ENCODE measurements at places on chromosomes 3 and 15.

- DNase-seq: no peak
These were observed 148.5 kb upstream of the NAALADL2 start for GRCh38 chr3:174710612-174711011.

GRCh38 chr3:136404056-136404455, 153.9 kb downstream of the PCCB start:
- no peak for DNase-seq

DNA sequence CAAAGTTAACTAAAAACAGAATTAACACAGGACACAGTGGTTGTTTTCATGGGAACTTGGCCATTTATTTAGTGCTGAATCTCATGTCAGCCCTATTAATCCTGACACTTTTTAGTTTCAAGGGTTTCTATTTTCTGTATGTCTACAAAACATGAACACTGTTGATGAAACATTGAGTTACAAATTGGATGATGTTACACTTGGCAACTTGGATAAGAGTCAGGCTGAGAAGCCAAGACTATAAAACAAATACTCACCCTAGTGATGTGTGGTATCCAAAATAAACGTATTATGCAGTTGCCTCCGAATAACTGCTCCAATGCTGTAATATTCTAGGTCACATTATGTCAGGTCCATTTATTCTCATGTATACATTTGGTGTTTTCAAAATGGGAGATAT, 349.6 kb downstream of the ZIC1 start:
- no peak for DNase-seq

DNA sequence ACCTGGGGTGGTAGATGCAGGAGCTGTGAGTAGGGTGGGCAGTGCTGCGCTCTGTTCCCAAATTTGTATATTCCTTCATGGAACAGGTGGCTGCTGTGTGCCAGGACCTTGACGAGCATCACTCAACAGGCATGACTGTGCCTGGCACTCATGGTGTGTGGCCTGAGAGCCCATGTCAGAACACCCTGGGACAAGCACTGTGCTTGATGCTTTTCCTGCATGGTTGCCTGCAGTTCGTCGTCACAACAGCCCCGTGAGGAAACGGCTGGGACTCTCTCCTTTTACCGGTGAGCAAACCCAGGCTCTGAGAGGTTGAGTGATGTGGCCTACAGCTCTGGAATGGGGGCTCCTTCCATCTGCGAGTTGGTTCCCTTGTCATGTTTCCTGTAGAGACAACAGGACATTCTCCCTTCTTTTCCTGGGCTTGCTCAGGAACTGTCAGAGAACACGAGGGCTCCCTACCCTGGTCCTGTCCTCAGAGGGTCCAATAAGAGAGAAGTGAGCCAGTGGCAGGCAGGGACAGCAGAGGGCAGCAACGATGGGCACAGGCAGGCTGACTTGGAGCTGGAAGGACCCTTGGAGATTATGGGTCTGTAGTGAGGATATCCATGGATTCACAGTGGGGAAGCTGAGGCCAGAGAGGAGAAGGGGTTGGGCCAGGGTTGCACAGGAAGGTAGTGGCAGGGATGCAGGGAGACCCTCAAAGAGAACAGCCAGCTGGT, 37.4 kb downstream of the PRKCD start:
- DNase-seq: no peak

DNA sequence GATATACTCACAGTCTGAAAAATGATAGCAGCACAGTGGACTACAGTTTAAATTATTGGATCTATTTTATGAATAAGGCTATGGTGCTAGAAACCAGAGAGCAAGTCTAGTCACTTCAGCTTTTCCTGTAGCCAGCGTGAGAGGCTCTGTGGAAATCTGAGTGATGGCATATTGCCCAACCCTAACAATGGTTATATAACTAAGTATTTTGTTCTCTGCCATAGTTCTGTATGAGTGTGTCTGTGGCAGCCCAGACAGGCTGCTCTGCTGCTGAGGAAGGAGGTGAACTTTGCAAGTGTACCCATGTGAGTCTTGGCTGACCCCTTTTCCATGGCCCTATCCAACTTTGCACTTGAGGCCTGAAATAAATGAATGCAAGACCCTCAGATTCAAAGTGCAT, 105.7 kb downstream of the LRTM1 start:
- DNase-seq: no peak

DNA sequence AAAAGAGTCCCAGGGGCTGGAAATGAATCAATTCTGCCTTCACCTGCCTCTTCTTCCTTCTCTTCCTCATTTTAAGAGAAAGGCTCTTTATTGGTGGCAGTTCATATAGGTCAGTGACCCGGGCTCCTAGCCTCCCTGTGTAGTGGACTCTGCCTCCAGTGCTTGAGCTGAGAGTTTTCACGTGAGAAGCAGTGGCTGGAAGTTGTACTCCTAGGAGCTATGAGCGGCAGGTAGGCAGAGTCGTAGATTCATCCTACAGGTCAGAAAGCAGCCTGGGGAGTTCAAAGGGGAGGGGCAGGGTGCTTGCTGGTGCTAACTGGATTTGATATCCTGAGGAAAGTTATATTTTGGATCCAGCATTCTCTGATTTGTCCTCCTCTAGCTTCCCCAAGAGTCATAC, 101.1 kb downstream of the RPLP1 start:
- DNase-seq: no peak

- no peak for DNase-seq
These were observed 41.5 kb downstream of the LYZL4 start for GRCh38 chr3:42368861-42369260.

DNA sequence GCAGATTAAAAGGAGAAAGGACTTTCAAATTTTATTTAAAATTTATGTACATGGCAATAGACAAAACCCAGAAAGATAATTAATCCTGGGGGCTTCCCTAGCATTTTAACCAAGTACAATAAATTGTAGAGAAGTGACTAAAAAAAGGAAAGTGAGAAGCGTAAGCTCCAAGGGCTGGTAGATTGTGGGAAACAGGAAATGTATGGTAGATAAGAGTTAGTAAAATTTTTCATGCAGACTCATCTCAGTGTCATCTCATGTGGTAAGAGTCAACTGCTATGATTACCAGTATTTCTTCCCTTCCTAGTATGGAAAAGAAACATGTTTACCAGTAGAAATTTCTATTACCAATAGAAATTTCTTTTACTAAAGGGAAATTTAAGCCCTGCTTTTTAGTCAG, 464.3 kb upstream of the AGTR1 start:
- DNase-seq: no peak

GRCh38 chr15:58544756-58545155, 113.0 kb downstream of the LIPC start:
- DNase-seq: no peak

- DNase-seq: no peak
These were observed 3.6 kb downstream of the BCL6 start for GRCh38 chr3:187741403-187742350.

GRCh38 chr3:10232137-10232536, 16.1 kb upstream of the TATDN2 start:
- DNase-seq: no peak

- DNase-seq: no peak
These were observed 964.6 kb downstream of the SI start for GRCh38 chr3:164113371-164114332.

- no peak for DNase-seq
These were observed 199.1 kb downstream of the TJP1 start for GRCh38 chr15:29623116-29623639.

GRCh38 chr3:130963878-130964277, 62.7 kb downstream of the ASTE1 start:
- DNase-seq: no peak

DNA sequence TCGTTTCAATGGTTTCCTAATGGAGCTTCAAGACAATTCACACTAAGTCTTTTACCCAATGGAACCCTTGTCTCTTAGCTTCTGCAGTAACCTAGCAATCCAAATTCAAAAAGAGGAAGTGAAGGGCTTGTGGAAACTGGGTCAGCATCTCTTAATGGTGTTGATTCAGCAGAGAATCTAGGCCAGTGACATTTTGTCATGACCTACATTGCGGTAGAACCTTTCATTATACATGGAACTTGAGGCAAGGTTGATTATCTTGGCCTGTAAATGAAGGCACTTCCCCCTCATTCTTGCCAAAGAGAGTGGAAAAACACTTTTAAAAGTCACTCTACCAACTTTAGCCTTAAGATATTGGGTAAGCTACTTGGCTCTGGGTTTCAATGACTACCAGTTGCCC, 42.8 kb downstream of the C2CD4B start:
- DNase-seq: no peak

DNA sequence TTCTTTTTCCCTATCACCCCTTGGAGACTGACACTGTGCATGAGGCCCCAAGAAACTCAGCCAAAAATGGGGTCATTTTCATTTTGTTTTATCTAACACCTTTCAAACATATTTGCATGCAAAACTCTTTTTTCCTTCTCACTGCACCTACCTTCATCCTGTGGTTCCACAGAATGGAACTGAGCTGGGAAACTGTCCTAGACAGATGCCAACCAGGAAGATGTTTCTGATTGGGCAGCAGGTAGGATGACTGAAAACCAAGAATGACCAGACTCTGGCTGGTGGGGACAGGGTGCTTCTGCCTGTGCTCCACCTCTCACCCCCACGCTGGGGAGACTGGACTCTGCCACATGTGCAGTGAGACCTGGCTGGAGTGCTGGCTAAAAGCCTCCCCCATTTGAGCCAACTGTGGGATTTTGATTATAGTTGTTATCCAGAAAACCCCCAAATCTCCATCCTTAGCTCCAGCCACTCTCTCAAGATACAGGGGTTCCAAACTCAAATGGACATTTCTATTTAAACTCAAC, 5.2 kb downstream of the PPIB start:
- no peak for DNase-seq

GRCh38 chr15:93049914-93050578, 39.0 kb downstream of the RGMA start:
- DNase-seq: no peak

- DNase-seq: no peak
These were observed 138.4 kb downstream of the SST start for GRCh38 chr3:187531831-187532230.

GRCh38 chr3:29065211-29065785, 215.6 kb upstream of the RBMS3 start:
- DNase-seq: no peak

DNA sequence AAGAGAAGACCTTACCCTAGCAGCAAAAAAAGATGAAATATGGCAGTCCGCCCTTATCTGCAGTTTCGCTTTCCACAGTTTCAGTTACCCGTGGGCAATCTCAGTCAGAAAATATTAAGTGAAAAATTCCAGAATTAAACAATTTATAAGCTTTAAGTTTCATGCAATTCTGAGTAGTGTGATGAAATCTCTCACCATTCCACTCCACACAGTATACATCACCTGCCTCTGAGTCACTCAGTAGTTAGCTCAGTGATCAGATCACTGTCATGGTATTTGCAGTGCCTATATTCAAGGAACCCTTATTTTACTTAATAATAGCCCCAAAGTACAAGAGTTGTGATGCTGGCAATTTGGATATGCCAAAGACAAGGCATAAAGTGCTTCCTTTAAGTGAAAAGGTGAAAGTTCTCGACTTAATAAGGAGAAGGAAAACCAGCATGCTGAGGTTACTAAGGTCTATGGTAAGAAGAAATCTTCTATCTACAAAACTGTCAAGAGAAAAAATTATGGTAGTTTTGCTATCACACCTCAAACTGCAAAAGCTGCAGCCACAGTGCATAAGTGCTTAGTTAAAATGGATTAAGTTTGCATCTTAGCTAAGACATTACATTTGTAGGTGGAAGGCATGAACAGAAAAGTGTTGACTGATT, 48.1 kb downstream of the HSPBAP1 start:
- DNase-seq: no peak

- no peak for DNase-seq
These were observed 190.1 kb downstream of the FAM43A start for GRCh38 chr3:194875581-194876402.

- no peak for DNase-seq
These were observed 459.4 kb downstream of the GBE1 start for GRCh38 chr3:81302045-81302444.

DNA sequence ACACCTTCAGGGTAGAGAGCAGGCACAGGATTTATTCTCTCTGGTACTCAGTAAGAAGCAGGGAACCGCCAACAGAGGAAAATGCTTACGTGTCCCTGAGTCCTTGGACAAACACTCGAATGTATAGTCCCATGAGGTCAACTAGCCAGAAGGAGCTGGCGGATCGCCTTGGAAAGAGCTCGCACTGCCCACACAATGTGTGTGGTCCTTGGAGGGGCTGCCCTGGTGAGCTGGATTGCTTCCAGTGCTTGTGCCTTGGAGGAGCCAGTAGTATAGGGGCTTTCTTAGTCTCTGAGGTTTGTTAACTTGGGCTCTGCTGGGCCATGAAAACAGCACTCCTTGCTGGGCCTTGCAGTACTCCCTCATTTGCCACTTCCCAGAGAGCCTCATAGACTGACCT, 40.7 kb upstream of the VILL start:
- no peak for DNase-seq

GRCh38 chr3:71930056-71930991, 145.4 kb upstream of the PROK2 start:
- DNase-seq: no peak

GRCh38 chr15:67066959-67067853, 1.8 kb downstream of the SMAD3 start:
- DNase-seq: no peak

GRCh38 chr3:141076036-141076773, 25.1 kb downstream of the SPSB4 start:
- DNase-seq: no peak

DNA sequence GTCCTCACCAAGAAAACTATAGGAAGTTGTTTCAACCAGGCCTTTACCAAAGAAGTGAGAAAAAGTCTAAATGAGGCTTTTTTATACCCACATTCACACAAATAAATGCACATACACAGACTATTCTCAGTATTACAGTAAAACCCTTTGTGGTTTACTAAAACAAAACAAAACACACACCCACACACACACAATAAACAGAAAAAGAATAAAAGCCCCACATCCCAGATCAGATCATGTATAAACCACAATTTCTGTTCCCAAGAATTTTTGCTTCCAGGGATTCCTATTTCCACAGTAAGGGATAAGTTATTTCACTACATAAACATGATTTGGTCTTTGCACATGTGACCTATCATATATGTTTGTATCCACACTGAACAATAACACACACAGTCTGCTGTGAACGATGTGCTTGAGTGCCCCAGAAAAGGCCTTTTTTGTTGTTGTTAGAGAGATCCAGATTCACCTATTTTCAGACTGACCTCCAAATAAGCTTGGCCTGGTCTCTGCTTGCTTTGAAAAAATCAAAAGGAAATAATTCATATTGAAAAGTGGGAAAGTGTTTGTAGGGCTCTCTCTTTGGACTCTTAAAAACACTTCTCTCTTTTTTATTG, 283.4 kb upstream of the ATP11B start:
- DNase-seq: no peak

DNA sequence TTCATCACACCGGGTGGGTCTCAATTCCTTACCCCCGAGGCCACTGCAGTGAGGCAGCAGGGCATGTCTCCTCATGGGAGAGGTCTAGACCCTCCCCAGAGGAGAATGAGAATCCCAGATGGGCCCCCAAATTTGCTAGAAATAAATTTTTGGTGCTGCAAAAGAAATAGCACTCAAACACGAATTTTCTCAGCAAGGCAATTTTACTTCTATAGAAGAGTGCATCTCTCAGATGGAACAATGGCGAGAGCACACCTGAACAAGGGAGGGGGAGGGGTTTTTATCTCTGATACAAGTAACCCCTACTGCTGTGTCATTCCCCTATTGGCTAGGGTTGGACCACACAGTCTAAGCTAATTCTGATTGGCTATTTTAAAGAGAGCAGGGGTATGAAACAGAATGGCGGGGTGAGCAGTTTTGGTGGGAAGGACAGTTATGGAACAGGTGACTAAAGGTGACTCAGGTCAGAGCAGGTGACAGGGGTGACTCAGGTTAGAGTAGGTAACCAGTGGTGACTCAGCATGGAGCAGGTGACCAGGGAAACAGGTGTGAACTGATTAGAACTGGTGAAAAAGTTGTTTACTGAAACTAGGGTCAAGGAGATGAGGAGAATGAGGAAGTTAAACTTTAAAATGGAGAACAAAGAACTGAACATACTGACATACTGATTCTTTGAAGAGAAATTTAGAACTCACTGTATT, 93.0 kb upstream of the WNT7A start:
- DNase-seq: no peak
